Sigmoid colon (tissue), 7 donors: ENCODE measurements at places on chromosomes 3 and 15.
A peak's percentile ranks its signal among the peaks of the same experiment; 100 is the strongest.

DNA sequence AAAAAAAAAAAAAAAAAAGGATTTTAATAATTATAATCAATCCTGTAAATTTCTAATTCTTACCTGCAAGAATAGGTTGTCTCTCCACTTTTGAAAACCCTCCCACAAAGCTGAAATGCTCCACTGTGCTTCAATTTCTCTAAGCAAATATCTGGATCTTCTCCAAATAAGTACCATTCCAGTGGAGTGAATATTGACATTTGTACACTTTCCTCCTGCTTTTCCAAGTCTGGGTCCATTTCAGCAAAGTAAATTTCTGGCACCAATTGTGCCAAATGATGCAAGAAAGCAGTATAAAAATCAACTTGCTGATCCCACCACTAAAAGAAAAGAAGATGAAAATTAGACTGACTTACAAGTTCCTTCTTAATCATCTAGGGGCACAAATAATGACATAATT, 19.9 kb downstream of the UBR1 start:
- no peak for DNase-seq

DNA sequence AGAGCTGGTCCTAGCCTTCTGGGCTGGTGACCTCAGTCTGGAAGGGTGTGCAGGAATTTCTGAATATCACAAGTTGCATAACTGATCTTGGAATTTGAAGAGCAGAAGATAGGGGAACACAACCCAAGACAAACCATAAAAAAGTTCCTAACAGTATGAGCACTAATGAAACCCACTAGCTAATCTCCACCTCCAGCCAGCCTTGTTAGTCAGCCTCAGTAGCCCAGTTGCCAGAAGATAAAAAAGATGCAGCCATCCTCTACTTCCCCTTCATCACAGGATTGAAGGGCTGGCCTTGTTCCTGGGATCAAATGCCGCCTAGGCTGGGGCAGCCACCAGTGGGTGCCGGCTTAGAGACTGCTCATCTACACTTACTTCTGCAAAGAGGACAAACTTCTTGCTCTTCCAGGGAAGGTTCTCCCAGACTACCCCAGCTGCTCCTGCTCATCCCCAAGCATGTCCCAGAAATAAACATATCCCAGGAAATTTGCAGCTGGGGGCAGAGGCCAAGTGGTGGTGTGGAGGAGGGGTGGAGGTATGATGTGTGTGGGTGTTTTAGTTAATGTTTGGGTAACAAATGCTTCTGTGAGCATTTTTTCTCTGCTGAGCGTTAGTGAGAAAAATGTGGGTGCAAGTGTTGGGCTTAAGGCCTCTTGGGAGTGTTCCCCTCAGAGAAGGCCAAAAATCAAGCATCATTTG, 9.2 kb upstream of the ITGA11 start:
- DNase-seq: no peak

DNA sequence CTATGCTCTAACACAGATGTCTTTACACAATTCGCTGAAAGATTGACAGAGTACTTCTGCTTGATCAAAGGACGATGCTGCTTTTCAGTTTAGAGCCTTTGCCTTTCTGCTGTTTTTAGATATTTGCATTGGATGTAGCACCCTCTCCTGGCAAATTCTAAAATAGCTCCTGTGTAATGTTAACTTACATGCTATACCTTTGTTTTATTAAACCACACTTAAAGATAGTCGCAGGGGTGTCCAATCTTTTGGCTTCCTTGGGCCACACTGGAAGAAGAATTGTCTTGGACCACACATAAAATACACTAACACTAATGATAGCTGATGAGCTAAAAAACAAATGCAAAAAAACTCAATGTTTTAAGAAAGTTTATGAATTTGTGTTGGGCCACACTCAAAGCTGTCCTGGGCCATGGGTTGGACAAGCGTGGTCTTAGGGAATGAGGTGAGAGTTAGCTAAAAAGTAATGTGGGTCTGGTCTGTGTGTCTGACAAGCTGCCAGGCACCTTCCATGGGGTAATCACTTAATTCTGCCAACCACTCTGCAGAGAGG, 62.9 kb downstream of the ATG7 start:
- no peak for DNase-seq

- DNase-seq: no peak
These were observed 431.2 kb downstream of the LPP start for GRCh38 chr3:188584958-188585689.

DNA sequence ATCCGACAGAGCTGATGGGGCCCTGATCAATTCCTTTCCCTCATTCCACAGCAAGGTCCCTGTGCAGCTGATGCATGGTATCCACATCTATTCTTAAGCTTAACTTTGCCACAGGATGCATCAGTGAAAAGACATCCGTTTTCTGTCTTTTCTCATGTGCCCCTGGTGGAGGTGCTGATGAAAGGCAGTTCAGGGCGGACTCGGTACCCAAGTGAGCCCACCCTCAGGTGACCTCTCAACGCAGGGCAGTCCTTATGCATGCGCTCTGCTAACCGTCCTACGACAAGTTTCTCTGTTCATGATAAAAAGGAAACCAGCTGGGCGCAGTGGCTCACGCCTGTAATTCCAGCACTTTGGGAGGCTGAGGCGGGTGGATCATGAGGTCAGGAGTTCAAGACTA, 251.4 kb downstream of the ADAMTS17 start:
- DNase-seq: no peak

DNA sequence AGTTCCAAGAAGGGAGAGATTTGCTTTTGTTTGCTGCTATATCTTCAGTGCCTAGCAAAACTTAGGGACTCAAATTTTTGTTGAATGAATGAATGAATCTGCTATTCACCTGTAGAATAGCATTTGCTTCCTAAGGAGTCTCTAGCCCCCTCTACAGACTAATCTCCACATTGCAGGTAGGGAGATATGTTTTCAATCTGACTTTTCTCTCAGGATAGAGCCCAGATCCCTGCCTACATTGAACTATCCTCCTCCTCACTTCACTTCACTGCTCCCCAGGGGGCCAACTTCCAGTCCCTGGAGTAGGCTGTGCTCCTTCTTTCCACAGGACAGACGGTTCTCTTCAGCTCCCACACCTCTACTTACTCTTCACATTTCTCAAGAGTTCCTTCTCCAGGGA, 81.9 kb upstream of the PTX3 start:
- no peak for DNase-seq

- DNase-seq: no peak
These were observed 41.5 kb downstream of the HRH1 start for GRCh38 chr3:11195721-11196332.

DNA sequence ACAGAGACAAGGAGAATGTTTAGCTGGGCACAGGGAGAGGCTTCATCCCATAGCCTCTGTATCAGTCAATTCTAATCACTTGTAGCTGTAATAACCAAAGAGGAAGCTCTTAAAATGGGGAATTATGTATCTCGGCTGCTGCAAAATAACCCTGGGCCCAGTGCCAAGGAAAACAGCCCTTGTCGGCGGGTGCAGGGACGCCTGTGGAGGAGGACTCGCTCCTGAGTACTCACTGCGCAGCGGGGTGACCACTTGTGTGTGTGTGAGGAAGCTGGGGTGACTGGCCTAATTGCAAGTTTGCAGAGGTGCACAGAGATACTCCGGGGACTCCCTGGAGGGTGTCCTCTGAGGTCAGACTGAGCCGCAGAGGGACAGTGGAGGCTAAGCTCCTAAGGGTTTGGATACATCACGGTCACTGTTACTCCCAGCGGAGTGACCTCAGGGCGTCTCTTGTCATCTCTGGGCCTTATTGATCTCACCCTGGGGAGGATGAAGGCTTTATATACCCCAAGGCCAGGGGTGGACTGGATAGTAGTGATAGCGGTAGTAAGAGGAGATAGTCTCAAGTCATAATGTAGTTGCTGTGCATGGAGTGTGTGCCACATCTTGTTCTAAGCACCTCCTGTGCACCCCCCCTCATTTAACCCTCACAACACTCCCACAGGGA, 37.2 kb downstream of the SLC6A6 start:
- DNase-seq: peak; percentile 78

GRCh38 chr15:63244399-63244798, 33.0 kb upstream of the APH1B start:
- DNase-seq: no peak

- DNase-seq: no peak
These were observed 569.6 kb upstream of the AGTR1 start for GRCh38 chr3:148128136-148128535.

- no peak for DNase-seq
These were observed 21.6 kb downstream of the MAGI1 start for GRCh38 chr3:66017084-66017483.

DNA sequence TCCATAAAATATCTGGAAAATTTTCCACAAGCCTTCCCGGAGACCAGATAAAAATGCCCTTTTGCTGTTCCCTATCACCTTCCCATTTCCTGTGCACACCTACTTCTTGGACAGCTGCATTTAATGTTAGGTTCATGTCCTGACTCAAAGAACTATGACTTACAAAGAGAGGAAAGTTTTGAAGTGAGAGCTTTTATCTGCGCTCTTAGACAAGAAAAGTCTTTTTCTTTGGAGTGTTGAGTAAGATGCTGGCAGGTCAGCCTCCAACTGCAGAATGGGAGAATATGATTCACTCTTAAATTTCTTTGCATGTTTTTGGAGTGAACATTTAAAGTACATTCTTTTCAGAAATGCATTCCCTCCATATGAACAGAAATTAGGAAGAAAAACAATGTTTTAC, 147.3 kb upstream of the DPH6 start:
- no peak for DNase-seq

GRCh38 chr15:33112541-33113105, 81.9 kb downstream of the FMN1 start:
- no peak for DNase-seq

GRCh38 chr15:38103564-38103963, 149.1 kb upstream of the SPRED1 start:
- no peak for DNase-seq
